ENCODE measurements at places on chromosomes 3 and 15.

DNA sequence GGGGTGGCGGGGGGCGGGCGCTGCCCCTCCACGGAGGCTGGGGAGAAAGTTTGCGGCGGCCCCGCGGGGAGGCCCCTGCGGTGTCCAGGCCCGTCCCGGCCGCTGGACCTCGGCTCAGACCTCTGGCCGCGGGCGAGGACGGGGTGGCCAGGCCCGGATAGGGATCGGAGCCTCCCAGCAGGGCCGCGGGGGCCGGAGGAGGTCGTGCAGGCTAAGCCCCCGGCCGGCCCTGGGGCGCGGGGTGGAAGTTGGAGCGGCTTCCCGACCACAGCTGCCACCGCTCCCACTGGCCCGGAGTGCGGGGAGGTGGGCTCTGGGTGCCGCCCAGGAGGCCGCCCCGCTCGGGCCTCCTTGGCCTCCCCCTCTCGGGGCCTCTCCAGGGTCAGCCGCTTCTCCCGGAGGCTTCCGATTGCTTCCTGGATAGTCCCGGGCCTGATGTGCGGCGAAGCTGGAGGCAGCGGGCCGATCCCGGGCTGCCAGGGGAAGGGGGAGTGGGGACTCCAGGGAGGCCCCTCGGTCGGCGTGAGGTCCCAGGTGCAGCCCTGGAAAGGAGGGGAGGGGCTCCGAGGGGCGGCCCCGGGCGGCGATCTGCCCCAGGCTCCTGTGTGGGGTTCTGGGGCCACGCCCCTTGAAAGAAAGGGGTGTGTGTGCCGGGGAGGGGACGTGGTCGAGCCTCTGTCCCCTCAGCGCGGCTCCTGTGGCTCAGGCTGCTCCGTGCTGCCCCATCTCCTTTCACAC is 907 bp downstream of the PLXNA1 start:
- DNase-seq: no peak

- DNase-seq: no peak
Observed at GRCh38 chr3:35718921-35719320, 79.6 kb downstream of the ARPP21 start.

DNA sequence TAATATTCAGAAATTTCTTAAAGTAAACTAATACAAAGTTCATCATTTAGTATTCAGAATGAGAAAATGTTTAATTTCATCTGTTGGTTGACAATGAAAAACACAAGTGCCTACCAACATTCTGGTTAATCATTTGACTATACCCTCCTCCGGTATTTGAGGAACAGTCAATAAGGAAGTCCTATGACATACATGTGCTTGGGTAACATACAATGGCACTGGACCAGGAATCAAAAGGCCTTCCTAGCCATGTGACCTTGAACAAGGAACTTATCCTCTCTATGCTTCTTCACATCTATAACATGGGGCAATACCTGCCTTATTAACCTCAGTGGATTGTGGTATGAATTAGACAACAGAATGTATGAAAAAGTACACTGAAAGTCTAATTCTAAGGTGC is 65.8 kb downstream of the ZNF280D start:
- no peak for DNase-seq

- DNase-seq: no peak
Observed at GRCh38 chr15:26722621-26723160, 50.2 kb downstream of the GABRB3 start.

GRCh38 chr3:47527952-47528725 is 14.6 kb upstream of the ELP6 start:
- no peak for DNase-seq

All from NCI-H187 (cell line).